Daoy (cell line): ENCODE measurements at places on chromosomes 5 and 9.
A peak's percentile ranks its signal among the peaks of the same experiment; 100 is the strongest.

DNA sequence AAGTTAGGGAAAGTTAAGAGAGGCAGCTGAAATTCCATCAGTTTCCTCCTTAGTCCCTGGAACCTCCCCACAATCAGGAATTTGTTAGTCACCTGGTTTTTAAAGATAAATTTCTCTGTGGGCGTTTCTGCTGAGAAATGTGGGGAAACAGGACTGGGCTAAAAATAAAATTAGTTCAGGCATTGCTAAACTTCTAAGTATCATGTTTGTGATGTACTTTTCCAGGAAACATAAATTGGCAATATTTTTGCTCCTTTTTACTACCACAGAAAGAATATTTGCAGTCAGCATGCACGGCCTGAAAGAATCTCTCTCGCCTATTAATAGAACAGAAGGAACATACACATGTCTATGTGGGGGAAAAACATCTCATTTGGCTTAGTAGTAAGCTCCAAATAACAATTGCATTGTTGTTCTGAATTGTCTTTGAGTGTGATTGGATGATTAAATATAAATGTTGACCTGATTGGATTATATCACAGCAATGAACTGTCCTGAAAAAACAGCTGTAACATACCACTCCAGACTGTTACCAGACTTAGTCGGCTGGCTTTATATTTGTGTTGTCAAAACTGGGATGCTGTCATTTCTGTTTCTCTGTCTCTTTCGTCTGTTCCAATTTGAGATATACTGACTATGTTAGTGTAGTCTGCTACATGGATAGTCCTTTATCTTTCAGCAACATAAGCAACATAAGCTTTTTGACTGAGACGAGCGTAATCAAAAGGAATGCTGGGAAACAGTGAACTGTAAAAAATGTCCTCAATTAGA is 12.9 kb downstream of the TJP2 start:
- no peak for DNase-seq

GRCh38 chr5:165242646-165243045 is 1737.2 kb downstream of the MAT2B start:
- no peak for DNase-seq

DNA sequence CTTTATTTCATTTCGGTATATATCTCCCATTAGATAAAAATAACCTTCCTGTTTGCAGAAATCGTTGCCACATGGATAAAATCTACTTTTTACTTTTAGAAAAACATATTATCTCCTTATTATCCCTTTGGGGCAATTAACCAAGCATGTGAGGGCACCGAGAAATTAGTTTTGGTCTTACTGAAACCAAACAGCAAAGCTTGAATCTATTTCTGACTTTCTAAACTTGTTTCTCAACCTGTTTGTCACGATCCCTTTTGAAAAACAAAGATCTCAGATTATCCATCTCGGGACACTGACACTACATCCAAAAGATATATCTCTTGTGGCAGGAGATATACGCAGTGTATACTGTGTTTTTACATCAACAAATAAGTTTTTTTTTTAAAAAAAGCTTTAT is 2.3 kb downstream of the TUT7 start:
- no peak for DNase-seq

GRCh38 chr5:94181895-94182294 is 436.5 kb downstream of the KIAA0825 start:
- DNase-seq, result peak; percentile 17

DNA sequence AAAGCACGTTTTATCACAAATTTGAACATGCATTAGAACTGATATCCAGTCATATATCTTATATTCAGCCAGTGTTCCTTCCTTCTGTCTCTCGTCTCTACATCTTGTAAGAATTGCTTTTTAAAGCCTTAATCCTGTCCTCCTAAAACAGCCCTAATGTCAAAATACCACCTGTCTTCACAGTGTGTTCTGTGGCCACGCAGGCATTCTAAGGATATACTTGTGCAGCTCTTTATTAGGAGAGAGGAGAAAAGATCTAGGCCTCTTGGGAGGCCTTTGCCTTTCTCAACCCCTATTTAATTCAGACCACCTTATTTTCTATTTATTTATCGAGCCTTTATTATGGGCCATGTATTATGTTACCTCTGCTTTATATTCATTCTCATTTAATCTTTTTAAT is 78.3 kb downstream of the MAN2A1 start:
- DNase-seq, result no peak

DNA sequence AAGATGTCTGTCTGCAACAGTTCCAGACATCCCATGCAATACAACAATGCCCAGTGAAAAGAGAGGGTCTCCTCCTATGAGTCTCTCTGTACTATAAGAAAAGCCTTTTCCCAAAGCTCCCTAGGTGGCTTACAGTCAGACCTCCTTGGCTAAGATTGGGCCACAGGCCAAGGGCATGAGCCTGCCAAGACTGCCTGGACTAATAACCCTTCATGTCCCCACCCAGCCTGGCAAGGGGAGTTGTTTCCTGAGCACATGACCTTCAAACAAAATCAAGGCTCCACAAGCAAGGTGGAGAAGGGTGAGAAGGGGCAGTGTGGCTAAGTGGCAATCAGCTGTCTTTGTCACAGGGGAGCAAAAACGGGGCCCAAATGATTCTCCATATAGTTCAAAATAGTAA is 75.6 kb upstream of the ZSWIM6 start:
- DNase-seq, result peak; percentile 57

- no peak for DNase-seq
Measured at GRCh38 chr5:54281960-54282692, 28.2 kb downstream of the ARL15 start.

GRCh38 chr5:7169240-7169878 is 226.6 kb upstream of the ADCY2 start:
- DNase-seq, result peak; percentile 40

DNA sequence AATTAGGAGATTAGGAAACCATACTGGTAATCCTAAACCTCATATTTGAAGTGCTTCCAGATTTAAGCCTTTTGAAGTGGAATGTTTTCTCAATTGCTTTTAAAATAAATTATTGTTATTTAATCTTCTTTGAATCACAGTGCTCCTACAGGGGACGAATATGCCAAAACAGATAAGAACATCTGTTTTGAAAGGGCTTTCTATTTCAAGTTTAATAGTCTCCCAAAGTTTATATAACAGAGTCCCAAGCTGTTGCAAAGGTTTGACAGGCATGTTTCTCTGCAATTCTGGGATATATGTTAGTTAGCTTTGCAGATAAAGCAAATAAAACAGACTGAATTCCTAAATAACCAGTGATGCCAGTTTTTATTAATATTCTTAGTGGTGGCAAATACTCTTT is 803.7 kb downstream of the TLE4 start:
- no peak for DNase-seq

DNA sequence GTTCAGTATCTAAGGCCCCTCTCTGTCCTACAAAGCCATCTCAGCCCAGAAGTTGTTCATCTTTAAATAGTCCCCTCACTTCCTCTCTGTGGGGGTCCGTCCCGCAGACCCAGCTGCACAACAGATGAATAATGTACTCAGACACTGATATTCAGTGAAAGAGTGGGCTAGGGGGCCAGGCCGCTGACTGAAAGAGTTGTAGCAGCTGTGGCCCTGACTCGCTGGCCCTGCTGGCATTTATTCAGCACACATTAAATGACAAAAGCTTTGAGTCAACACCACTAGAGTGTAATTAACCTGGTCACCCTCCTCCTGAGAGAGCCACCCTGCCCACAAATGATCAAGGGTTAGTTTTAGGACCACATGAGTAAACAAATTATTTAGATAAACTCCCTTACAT is 76.3 kb downstream of the MED10 start:
- no peak for DNase-seq

- DNase-seq, result no peak
Measured at GRCh38 chr5:93076096-93076495, 504.9 kb downstream of the NR2F1-AS1 start.

DNA sequence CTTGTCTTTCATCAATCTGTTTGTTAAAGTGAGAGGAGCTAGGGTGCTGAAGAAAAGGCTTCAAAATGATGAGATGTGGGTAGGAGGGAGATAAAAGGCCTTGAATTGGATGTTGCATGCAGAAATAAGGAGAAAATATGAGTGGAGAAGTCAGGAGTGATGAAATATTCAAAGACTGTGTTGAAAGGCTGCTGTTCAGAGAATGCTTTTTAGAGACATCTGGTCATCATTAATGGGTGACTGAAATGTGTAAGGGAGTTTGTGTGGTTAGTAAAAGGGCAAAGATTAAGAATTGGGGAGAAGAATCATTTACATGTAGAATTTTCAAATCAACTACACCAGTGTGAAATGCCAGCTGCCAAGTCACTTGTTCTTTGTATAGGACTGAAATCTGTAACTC is 383.9 kb downstream of the MAT2B start:
- no peak for DNase-seq

DNA sequence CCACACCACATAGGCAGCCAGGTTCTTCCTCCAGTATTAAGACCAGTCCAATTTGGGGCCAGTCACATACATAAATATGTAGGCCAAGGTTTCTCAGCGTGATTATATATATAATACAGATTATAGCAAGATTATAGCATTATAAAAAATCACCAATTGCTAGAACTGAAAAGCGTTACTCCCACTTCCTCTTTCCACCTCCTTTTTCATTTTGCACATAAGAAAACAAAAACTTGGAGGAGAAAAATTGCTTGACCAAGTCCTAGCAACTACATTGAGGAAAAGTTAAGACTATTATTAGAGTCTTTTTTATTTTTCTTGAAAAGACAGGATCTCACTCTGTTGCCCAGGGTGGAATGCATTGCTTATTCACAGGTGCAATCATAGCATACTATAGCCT is 262.7 kb upstream of the KCNN2 start:
- no peak for DNase-seq

- DNase-seq, result no peak
Measured at GRCh38 chr5:145465474-145466263, 369.5 kb downstream of the PRELID2 start.

DNA sequence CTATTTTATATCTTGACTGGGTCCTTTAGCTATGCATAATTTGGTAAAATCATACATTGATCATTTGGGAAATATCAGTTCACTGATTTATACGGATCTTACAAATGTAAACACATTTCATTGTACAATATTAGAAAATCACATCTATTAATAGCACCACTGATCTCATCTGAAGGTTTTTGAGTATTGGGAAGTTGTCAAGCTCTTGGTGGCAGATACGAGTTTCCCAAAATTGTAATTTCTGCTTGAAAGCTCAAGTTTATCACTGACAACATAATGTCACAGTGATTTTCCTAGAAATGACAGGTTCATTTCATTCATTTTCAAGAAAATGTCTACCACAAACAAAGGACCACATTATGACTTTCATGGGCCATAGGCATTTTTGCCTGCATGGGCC is 3.0 kb upstream of the MACROH2A1 start:
- no peak for DNase-seq

DNA sequence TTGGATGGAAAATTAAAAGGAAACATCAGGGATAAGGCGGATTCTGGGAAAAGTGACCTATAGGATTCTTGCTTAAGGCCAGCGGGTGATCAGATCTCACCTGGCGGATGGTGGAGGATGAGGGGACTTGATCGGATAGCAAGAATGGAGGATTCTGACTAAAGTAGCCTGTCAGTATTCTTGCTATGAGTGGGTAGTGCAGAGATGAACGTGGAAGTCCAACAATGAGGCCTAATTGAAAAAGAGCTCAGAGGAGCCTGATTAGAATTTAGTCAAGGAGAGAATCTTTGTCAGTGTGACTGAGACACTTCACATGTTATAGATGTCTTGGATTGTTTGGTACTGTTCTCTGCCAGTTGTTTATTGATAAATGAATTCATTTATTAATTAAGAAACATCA is 24.9 kb downstream of the CAST start:
- no peak for DNase-seq

GRCh38 chr9:132582276-132582785 is at the start of gene BARHL1:
BARHL1 (plus strand) TSS chr9:132582606; CDS start chr9:132582798, 192 bp downstream.
- no peak for DNase-seq

GRCh38 chr9:118088090-118088489 is 383.9 kb downstream of the TLR4 start:
- no peak for DNase-seq

- DNase-seq, result no peak
Measured at GRCh38 chr5:131513780-131514179, 121.2 kb downstream of the RAPGEF6 start.

- no peak for DNase-seq
Measured at GRCh38 chr5:150612905-150613670, 27.4 kb upstream of the SYNPO start.

- DNase-seq, result peak; percentile 62
Measured at GRCh38 chr9:131739133-131739958, 530 bp downstream of the RAPGEF1 start.

GRCh38 chr5:60675286-60675685 is 24.7 kb downstream of the DEPDC1B start:
- no peak for DNase-seq

GRCh38 chr9:109640580-109641371 is 139.2 kb upstream of the PALM2AKAP2 start:
- DNase-seq, result peak; percentile 73

DNA sequence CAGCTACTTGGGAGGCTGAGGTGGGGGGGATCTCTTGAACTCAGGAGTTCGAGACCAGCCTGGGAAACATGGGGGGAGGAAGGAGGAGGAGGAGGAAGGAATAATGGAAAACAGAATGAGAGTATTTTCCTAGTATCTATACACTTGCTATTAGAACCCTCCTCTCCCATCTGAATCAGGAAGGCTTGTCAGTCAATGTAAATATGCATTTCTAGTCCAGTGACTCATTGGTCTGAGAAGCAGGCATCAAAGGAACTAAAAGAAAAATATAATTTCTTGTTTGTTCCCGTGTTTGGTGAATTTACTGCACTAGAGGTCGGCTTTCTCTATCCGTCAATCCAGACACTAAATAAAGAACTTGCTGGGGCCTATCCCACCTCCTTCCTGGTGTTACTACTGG is 88.6 kb downstream of the AGTPBP1 start:
- DNase-seq, result no peak

- no peak for DNase-seq
Measured at GRCh38 chr5:148810823-148811222, 15.6 kb upstream of the ADRB2 start.
